Skeletal muscle cell (primary cell): ENCODE measurements at places on chromosomes 16 and 17.

GRCh38 chr16:52366983-52367382 is 180.0 kb downstream of the TOX3 start:
- DNase-seq, result no peak

DNA sequence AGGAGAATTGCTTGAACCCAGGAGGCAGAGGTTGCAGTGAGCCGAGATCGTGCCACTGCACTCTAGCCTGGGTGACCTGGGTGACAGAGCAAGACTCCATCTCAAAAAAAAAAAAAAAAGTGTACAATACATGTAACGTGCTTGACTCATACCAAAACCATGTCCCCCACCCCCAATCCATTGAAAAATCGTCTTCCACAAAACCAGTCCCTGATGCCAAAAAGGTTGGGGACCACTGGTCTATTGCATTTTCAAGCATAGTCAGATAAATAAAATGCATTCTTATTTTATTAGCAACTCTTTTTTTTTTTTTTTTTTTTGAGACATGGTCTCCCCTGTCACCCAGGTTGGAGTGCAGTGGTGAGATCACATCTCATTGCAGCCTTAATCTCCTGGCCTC is 52.1 kb downstream of the COPRS start:
- DNase-seq, result no peak

DNA sequence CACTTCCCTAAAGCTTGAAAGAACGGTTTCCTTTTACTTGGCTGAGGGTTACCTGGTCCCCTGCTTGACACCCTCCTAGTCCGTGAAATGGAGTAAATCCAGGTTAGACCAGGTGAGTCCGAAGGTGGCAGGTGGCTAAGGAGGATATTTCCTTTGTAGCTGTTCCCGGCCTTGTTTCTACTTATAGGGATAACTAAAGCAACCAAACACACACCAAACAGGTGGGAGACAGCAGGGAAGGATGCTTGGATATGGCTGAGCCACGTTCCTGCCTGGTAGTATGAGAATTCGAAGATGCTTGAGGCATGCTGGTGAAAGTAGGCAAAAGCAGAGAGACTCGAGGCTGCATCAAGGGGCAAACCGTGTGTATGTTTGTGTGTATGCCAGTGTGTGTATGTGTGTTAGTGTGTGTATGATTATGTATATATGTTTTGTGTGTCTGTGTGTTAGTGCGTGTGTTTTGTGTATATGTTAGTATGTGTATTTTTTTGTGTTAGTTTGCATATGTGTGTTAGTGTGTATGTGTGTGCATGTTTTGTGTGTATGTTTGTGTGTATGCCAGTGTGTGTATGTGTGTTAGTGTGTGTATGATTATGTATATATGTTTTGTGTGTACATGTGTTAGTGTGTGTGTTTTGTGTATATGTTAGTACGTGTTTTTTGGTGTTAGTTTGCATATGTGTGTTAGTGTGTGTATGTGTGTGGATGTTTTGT is 28.9 kb downstream of the RBFOX1 start:
- no peak for DNase-seq

DNA sequence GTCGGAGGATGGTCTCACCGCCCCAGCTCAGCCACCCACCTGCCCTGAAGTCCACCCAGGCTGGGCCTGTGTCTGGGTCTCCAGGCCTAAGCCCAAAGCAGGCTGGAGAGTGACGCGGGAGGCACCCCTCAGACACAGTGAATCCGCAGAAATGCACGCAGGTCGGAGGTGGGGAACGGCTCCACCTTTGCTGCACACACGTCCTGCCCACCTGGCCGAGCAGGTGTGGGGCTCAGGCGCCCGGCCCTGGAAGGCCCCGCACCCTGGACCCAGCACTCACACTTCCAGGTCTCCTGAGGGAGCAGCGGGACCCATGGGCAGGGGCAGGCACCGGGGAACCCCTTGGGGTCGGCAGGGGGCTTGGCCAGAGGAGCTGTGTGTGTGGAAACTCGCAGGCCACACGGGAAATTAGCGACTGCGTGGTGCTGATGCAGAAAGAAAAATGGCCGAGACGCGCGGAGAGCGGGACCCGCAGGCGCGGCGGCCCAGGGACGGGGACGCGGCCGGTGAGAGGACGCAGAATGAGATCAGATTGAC is 10.7 kb downstream of the CYBC1 start:
- DNase-seq, result no peak

GRCh38 chr17:72747501-72747900 is 345.0 kb downstream of the SLC39A11 start:
- DNase-seq, result no peak

GRCh38 chr17:14670861-14671260 is 370.0 kb downstream of the HS3ST3B1 start:
- DNase-seq, result no peak

DNA sequence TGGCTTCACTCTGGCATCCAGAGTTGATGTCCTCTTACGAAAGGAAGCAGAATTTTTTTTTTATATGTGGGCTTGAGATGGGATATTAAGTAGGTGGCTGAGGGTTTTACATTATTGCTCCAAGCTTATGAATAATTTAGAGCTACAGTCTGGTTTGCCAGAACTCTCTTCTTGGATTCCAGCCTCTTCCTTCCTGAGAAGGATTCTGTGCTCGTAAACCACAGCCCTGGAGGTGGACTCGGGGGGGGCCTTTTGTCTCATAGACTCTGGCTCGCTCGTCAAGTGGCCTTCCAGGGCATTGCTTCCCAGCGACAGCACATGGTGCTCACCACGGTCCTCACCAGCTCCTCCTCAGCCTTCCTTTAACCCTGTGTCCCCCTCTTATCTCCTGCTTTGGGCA is 43.2 kb downstream of the TMEM11 start:
- no peak for DNase-seq

GRCh38 chr17:9170336-9170735 is 149.0 kb downstream of the NTN1 start:
- no peak for DNase-seq

GRCh38 chr17:49635121-49635520 is 42.8 kb downstream of the SPOP start:
- DNase-seq, result no peak

DNA sequence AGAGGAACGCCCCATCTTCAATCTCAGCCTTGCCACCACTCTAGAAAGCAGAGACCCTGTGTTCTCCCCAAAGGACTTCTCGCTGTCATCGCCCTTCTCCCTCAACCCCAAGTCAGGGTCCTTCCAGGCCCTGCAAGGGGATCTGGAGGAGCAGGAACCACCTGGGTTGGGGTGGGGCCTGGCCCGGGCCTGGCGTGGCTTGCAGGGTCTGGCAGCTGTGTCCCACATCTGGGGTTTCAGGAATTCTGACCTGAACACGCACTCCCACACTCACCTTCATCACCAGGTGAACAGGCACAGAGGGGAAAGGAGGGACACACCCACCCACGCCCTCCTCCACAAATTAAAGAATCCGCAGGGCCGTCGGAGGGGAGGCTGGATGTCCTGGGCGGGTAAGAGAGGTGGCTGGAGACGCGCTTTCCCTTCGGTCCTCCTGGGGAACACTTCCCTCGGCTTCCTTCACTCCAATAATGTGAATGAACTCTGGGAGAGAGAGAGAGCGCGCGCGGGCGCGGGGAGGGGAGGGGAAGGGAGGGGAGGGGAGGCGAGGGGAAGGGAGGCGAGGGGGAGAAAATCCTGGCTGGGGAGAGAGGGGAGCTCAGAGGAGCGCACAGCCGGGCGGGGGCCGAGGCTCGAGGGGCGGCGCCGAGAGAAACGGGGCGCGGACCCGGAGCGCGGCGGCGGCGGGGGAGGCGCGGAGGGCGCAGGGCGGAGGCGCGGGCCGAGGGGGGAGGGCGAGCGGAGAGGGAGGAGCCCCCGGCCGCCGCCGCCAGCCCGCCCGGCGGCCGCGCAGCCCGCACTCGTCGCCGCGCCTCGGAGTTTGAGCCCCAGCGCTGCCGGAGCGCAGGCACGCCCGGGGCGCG is at the start of gene CACNG4:
Gene CACNG4 (plus strand): TSS at position 799 of the 863 bp plus-strand sequence. CDS start 205 bp downstream, outside the sequence.
- no peak for DNase-seq

DNA sequence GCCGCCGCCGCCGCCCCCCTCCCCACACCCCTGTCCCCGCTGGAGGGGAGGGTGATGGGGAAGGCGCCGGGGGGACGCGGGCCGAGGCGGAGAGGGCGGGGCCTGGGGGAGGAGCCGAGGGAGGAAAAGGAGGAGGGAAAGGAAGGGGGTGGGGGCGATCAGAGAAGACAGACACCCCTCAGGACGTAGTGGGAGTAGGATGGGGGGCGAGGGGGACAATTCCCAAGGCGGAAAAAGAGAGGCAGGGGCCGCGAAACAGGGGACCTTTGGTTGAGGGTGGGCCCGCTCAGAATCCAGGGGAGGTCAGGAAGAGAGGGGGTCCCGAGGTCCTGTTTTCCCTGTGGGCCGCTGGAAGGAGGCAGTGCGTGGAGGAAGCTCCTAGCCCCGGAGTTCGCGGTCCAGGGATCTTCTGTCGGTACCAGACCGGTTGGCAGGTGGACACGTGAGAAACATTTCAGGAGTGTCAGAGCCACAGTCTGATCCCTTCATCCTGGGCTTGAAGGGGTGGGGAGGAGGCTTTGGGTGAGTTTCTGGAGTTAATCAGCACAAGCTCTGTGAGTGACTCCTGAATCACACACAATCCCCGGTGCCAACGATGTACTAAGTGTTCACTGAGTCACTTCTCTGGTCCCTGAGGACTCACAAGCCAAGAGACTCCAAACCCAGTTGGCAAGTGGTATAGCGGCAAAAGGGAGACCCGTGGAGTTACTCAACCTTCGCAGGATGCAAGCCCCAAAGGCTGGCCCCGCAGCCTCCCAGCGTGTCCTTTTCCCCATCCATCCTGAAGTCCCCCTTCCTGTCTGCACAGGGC is at the start of gene XYLT1:
Gene XYLT1 (minus strand): TSS at position 53 of the 811 bp plus-strand sequence. CDS start 164 bp downstream, outside the sequence.
- DNase-seq, result peak; percentile 95

- no peak for DNase-seq
Measured at GRCh38 chr16:88761830-88762229, 23.2 kb downstream of the PIEZO1 start.

GRCh38 chr17:39244600-39245570 is 19.1 kb upstream of the STAC2 start:
- peak; percentile 33 for DNase-seq

- no peak for DNase-seq
Measured at GRCh38 chr17:83096401-83097224, 17.2 kb downstream of the METRNL start.

GRCh38 chr16:88746506-88746905 is 38.5 kb downstream of the PIEZO1 start:
- DNase-seq, result no peak

GRCh38 chr17:17845046-17845775 is 8.4 kb upstream of the SREBF1 start:
- no peak for DNase-seq

- DNase-seq, result no peak
Measured at GRCh38 chr16:11576427-11577289, 10.1 kb downstream of the LITAF start.

DNA sequence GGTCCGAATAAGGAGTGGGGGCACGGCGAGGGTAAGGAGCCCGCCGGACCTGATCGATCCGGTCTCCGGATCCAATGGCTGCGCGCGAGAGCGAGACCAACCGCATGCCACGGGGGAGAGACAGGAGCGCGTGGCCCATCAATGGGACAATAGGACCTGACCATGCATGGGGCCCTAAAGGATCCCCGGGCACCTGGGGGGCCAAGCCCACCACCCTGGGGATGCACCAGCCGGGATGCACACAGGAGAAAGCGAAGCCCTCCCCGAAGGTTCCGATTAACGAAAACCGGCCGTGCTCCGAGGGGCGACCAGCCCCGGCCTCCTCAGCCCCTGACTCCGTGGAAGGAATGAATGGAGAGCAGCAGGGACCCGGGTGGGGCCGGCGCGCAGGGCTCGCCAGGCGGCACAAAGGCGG is 525 bp downstream of the JPT1 start:
- DNase-seq, result no peak

DNA sequence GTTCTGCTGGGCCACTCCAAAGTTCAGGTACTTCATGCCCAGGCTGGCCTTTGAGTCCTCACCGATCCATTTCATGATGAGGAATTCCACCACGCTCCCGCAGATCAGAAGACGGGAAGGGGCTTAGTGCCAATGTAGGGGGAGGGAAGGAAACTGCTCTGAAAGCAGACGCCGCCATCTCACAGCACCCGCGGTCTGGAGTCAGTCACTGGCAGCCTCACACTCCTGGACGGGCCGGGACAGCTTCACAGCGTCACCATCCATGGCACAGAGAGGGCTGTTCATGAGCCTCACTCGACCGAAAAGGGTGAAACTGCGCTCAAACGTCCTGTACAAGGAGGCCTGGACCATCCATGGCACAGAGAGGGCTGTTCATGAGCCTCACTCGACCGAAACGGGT is 62.0 kb downstream of the RPH3AL start:
- DNase-seq, result no peak
